ENCODE measurements at places on chromosomes 1 and 21.

DNA sequence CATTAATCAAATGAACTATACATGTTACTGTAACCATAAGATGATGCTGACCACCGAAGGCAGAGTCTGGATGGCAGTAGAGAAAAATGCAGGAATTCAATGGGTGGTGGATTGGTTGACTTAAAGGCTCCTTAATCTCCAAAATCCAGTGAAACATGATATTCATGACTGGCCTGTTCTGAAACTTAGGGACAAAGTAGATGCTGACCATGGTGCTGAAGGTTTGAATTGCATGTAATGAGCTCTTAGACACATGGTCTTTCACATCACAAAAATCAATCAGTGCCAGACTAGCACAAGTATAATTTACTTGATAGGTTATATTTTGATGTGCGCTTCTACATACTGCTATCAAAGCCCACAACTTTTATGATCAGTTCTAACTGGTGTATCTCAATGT, 30.9 kb upstream of the NTMT2 start:
- peak; percentile 37 for DNase-seq

DNA sequence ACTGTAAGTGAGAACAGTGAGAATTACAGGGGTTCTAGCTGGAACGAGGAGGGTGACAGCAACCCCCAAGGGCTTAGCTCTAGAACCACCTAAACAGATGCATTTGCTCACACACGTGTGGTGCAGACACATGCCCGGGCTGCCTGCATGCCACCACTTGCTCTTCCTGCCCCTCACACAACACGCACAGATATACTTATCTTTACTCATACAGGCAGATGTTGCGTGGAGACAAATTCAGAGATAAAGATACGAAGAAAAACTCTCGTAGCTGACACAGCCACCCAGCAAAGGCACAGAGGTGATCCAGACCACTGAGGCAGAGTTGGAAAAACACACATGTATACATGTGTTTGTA, 13.5 kb downstream of the VANGL1 start:
- DNase-seq: no peak

- DNase-seq: no peak
Observed at GRCh38 chr1:101278845-101279244, 42.0 kb downstream of the S1PR1 start.

DNA sequence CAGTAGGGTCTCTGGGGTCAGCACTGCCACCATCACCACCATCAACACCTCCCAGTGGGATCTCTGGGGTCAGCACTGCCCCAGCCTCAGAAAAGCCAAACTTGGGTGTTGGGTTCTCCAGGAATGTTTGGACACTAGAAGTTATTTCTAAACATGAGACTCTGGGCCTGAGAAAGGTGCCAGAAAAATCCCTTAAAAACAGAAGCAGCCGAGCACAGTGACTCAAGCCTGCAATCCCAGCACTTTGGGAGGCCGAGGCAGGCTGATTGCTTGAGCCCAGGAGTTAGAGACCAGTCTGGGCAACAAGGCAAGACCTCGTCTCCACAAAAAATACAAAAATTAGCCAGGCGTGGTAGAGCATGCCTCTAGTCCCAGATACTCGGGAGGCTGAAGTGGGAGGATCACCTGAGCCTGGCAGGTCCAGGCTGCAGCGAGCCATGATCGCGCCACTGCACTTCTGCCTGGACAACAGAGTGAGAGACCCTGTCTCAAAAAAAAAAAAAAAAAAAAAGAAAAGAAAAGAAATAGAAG, 470 bp downstream of the PTAFR start:
- no peak for DNase-seq

GRCh38 chr1:70101231-70101630, 104.1 kb downstream of the LRRC40 start:
- DNase-seq: no peak

- no peak for DNase-seq
Observed at GRCh38 chr1:9097947-9098705, 28.7 kb upstream of the SLC2A5 start.

GRCh38 chr1:39639305-39640130, at the start of gene HEYL:
HEYL (minus strand) TSS chr1:39639643; CDS start chr1:39639625, 18 bp downstream.
- DNase-seq: peak; percentile 42

DNA sequence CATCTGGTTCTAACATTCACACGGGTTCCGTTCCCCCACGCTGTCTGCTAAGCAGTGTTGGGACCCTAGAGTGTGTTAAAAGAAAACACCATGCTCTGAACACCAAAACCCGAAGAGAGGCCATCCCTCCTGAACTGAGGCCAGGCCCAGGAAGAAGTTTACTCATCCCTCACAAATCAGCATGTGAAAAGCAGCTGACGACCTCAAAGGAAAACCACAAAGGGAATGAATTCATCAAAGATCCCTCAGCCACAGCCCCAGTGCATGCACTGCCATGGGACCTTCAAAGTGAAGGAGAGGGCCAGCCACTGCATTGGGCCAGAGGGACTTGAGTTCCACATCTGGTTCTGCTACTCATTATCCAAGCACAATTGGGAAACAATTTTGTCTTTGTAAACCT, 7.0 kb upstream of the PSEN2 start:
- DNase-seq: peak; percentile 77

- no peak for DNase-seq
Observed at GRCh38 chr1:27397749-27398148, 5.3 kb downstream of the GPR3 start.

GRCh38 chr1:29113413-29114117, 10.1 kb downstream of the TMEM200B start:
- DNase-seq: no peak

DNA sequence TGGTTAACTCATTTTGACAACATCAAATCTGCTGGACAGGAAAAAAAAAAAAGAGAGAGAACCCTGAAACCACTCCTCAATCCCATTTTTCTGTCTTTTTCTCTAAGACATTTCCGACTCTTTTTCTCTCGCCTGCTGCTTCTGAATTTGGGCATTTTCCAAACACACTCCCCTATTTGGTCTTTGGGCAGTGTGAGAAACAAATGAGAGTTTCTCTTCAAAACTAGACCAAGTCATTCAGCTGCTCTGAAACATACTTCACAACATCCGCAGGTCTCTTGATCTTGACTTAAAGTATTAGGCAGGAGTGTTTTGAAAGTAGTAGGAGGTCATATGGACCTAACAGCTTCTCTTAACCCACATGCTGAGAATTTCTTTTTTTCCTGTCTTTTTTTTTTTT, 364.8 kb upstream of the ESRRG start:
- no peak for DNase-seq

GRCh38 chr1:18340158-18340764, 140.5 kb upstream of the KLHDC7A start:
- no peak for DNase-seq

GRCh38 chr1:198699167-198700015, 60.6 kb downstream of the PTPRC start:
- DNase-seq: peak; percentile 43

DNA sequence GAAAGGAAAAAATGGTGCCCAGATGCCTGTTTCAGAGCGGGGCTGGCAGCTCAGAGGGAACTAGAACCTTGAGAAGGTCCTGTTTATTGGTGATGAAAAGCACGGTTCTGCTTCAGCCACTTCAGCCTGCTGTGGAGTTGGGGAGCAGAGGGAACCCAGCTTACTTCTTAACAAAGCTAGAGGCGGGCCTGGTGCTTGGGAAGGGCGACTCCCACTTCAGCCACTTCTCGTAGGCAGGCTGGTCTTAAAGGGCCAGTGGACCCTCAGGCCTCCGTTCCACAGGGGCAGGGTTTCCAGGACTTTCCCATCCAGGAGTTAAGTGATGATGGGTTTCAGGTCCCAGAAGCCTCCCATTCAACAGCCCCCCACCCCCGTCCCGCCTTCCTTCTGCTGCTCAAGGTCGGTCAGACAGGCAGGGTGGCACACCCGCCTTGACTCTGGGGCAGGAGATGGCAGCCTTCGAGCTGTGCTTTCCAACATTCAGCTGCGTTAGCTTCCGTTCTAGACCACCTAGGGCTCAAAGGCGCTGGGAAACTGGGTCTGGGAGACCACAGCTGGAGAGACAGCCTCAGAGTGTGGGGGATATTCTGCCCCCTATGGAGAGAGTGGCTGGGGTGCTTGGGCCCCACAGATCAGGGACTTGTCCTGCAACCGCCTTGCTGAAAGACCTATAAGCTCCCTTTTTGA, 3.4 kb downstream of the RUNX3 start:
- DNase-seq: peak; percentile 26

DNA sequence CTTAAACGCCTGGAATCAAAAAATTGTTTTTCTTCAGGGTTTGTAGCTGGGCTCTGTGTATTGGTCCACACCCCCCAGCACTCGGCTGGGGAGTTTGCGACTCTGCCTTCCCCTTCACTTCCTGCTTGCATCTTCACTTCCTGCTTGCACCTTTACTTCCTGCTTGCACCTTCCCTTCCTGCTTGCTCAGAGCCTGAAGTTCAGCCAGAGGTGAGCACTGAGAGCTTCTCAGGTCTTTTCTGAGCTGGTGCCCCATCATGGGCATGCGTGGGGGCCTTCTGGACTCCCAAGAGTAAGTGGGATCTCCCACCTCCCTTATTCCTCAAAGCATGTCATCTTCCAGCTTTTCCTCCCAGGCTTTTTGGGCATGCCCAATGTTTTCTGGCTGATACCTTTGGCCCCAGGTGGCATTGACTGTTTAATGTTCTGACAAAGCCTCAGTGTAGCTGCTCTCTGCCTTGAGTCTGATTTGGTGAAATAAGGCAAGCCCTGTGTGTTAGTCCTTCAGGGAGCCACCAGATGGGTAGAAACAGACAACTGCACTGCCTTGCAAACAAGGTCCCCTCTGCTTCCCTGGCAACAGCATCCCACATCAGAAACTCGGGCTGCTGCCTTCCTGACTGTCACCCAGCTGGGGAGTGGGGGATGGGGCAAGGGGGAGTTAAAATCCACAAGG, 3.5 kb downstream of the KRTAP10-2 start:
- DNase-seq: no peak

- DNase-seq: no peak
Observed at GRCh38 chr1:48841461-48841860, 64.8 kb upstream of the BEND5 start.

- peak; percentile 60 for DNase-seq
Observed at GRCh38 chr1:231603598-231604275, 22.9 kb upstream of the DISC1 start.

GRCh38 chr1:85343612-85344255, 67.3 kb upstream of the BCL10 start:
- DNase-seq: peak; percentile 85

GRCh38 chr21:42737951-42738590, 84.7 kb downstream of the PDE9A start:
- peak; percentile 26 for DNase-seq

DNA sequence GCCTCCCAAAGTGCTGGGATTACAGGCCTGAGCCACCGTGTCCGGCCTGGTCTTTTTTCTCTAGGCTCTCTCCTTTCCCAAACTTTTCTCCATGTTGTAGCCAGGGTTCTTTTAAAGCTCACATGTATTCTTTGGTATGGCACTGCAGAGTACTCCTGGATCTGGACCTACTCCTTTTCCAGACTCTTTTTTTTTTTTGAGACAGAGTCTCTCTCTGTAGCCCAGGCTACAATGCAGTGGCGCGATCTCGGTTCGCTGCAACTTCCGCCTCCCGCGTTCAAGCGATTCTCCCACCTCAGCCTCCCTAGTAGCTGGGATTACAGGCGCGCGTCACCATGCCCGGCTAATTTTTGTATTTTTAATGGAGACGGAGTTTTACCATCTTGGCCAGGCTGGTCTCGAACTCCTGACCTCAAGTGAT, 602 bp upstream of the MED18 start:
- no peak for DNase-seq

DNA sequence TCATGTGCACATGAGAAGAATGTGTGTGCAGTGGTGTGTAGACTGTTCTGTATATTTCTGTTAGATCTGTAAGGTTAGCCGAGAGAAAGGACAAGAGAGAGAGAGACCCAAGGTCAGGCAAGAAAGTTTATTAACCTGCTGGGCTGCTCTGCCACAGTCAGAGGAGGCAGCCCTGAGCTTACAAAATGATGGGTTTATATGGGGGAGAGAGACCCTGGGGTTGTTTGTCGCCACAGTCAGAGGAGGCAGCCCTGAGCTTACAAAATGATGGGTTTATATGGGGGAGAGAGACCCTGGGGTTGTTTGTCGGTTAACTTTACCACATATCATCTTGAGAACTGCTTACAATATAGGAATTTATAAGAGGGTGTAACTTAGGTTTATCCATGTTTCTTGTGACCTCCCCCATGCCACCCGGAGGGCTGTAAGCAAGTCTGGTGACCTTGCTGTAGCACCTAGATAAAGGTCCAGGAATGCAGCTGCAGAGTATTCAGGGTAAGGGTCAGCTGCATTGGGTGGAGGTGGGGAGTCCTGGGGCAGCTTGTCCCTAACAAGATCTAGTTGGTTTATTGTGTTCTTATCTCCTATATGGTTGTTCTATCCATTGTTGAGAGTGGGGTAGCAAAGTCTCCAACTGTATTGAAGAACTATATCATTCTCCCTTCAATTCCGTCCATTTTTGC, 9.3 kb upstream of the ZBTB40 start:
- no peak for DNase-seq

- peak; percentile 89 for DNase-seq
Observed at GRCh38 chr1:148353461-148354283, 129.4 kb downstream of the PPIAL4G start.

GRCh38 chr1:27816921-27817630, 13.5 kb upstream of the PPP1R8 start:
- DNase-seq: no peak

All from iris pigment epithelial cell (primary cell).